ENCODE measurements at places on chromosomes 3 and 15.

GRCh38 chr15:50415752-50416404 is 8.3 kb upstream of the USP8 start:
- no peak for DNase-seq

DNA sequence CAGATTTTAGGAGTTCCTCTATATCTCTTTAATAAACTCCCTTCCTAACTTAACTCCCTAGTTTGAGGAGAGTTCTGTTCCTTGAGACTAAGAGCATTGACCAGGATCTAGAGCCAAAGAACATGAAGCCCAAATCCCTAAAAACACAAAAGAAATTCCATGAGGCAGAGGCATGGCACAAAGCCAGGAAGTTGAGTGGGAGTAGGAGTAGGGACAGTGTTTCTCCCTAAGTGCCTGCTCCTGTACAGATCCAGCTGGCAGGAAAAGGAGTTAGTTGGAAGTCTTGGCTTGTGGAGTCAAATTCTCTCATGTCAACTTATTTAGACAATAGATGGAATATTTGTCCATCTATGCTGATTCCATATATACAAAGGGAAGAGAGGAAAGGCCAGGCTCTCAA is 11.4 kb downstream of the ACTC1 start:
- no peak for DNase-seq

DNA sequence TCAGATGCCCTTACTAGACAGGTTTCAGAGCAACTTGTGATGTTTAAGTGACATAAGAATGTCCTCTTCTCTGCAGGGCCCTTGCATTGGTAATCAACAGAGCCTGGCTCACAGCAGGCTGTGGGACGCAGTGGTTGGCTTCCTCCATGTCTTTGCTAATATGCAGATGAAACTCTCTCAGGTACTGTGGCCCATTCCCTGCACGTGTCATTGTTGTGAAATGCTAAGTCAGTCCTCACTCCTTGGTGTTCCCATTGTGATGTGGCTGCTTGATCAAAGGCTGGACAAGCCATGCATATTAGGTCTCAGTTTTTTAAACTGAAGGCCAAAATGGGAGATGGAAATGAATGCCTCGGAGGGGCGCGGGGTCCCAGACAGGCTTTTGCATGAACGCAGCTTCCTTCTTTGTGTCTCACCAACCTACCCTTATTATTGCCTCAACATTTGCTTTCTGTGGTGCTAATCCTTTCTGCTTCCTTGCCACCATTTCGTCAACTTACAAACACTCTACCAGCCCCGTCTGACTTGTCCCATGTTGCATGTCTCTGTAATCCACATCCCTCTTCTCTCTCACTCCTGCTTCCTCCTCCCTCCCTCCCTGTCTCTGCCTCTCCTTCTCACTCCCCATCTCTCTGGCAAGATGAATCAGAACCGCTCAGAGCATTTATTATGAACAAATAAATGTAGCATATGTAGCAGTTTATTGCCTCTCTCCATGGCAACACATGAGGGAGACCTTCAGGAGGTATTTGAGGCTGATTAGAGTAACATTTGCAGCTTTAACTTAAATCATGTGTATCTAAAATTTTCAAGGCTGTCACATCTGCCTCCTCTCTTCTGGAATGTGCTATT is 133.2 kb upstream of the CHRM5 start:
- DNase-seq, result no peak

- DNase-seq, result no peak
Measured at GRCh38 chr3:176734146-176734545, 463.1 kb downstream of the TBL1XR1 start.

- DNase-seq, result no peak
Measured at GRCh38 chr3:25229586-25229985, 198.5 kb upstream of the RARB start.

DNA sequence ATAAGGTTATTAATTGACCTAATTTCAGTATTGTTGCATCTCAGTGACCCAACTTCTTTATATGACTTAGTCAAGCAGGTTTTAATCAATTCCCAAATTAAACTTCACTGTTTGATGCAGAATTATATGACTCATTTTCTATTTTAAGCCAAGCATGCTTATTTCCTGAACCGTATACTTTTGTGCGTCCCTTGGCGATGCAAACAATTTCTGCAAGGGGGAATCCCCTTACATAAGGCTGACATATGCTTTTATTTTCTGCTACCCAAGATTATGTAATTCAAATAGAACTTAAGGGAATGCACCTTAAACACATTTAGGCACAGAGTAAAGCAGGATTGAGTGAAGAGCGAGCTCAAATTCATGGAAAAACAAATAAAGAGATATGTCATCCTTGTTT is 303.9 kb downstream of the PDCD6IP start:
- DNase-seq, result no peak

- no peak for DNase-seq
Measured at GRCh38 chr3:133926736-133927539, 31.3 kb upstream of the RAB6B start.

GRCh38 chr3:186849374-186849975 is 7.0 kb downstream of the ADIPOQ start:
- DNase-seq, result peak; percentile 73
